ENCODE measurements at places on chromosomes 3 and 15.

DNA sequence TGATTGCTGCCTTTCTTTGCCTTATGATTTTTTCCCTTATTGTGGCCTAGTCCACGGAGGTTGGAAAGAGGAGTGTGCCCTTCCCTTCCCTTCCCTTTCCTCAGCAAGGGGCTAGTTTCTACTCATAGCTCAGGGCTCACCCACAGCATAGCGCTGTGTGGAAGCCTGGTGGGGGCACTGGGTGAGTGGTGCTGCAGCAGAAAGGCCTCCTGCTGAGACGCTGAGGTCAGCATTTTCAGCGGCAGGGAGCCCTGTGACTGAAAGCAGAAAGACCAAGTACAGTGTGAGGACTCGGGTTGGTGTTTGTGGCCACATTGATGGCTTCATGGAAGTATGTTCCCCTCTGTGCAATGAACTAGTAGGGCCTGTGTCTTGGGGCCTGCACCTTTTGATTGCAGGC, 21.9 kb downstream of the CACNA1D start:
- DNase-seq, result no peak

GRCh38 chr15:88491158-88491557, 23.6 kb downstream of the MRPS11 start:
- no peak for DNase-seq

DNA sequence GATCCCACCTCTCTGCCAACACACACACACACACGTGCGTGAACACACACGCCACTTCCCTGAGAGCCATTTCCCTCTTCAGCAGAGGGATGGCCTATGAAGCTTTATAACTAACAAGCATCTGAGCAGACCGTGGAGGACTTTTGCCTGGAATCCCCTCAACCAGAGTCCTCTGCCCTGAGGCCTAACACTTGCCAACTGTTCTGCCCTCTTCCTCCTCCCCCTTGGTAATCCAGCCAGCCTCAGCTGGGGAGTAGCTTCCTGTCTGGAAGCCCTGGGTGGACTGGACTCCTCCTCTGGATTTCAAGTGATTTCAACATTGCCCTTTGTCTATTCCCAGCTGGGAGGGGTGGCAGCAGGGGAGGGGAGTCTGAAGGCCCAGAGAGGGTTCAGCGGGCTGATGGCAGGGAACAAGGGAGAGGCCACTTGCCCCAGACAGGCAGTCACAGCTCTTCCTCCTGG, 68.4 kb upstream of the HACD2 start:
- no peak for DNase-seq

- no peak for DNase-seq
These were observed 314.8 kb upstream of the CTDSPL start for GRCh38 chr3:37546876-37547275.

DNA sequence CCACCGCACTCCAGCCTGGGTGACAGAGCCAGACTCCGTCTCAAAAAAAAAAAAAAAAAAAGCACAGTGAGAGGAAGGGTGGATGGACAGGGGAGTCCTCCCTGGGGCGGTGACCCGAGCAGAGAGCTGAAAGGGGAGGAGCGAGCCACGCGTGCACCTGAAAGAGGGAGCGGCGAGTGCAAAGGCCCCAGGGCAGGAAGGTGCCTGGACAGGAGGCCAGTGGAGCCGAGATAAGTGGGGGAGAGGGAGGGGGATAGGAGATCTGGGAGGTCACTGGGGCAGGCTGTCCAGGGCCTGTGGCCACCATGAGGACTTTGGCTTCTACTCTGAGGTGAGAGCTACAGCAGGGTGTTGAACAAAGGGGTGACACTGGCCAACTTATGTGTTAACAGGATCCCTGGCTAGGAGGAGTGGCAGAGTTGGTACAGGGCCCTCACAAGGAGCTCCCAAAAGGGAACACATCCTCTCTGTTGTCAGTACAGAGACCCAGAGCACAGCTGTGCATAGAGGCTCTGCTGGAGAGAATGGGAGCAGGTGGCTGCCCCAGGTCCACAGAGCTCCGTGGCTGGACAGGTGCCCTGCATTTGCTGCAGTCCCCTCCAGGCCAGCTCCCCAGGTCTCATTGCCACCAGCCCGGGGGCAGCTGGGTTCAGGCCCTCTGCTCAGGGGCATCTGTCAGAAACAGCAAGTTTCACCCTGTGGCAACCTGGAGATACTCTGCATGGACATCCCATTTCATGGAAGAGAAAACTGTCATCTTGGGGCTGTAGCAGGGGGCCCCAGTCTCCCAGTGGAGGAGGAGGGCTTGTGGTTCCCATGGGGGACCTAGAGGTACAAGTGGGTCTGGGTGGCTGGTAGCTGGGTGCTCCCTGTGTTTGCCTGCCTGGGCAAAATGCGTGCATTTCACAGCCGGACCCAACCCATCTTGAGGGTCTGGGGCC, 28.5 kb downstream of the FBLN2 start:
- DNase-seq, result no peak

GRCh38 chr3:178367817-178368617, 168.2 kb upstream of the KCNMB2 start:
- DNase-seq, result no peak

DNA sequence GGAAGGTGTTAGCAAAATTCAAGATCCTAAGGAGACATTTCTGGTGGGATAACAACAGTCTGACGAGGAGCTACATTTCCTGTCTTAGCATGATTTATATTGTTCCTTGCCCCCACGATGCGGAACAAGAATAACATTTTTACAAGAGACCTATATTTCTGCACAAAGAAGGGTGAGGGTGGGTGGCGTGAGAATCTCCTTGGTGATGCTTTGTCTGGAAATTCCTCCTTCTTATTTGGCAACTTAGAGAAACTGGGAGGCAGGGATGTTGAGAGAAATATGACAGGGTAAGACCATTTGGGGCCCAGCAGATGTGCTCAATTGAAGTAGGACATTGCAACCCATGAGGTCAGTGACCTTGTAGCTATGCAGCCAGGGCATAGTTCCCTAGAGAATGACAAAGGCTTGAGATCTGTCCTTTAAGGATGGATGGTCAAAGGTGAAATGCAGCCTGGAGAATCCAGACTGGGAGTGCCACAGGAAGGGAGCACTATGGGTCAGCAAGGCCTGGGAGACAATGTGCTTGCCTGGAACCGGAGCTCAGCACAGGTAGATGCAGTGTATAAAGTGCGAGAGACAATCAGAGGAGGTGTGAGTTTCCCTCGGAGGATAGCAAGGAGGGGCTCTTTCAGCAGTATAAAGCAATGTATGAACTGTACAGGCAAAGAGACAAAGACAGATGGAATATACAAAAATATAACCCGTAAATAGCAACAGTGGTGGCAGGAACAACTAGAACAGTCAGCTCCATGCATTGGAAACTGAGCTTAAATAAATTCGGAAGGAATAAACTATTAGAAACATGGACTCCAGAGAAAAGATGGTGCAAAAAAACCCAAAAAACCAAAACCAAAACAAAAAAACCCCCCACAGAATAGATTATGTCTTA, 317.6 kb upstream of the TBL1XR1 start:
- DNase-seq, result no peak

- no peak for DNase-seq
These were observed 30.5 kb downstream of the LOXL1 start for GRCh38 chr15:73956743-73957135.

- no peak for DNase-seq
These were observed 49.8 kb downstream of the POMGNT2 start for GRCh38 chr3:43055806-43056770.

DNA sequence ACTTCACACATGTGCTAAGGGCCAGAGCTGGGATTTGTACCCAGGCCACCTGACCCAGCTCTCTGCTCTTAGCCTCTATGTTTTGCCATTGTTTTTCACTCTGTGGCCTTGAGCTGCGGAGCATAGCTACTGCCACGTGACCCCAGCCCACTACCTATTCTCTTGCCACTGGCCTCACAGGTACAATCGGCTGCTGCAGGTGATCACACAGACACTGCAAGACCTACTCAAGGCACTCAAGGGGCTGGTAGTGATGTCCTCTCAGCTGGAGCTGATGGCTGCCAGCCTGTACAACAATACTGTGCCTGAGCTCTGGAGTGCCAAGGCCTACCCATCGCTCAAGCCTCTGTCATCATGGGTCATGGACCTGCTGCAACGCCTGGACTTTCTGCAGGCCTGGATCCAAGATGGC, 46.2 kb downstream of the SEMA3G start:
- no peak for DNase-seq

DNA sequence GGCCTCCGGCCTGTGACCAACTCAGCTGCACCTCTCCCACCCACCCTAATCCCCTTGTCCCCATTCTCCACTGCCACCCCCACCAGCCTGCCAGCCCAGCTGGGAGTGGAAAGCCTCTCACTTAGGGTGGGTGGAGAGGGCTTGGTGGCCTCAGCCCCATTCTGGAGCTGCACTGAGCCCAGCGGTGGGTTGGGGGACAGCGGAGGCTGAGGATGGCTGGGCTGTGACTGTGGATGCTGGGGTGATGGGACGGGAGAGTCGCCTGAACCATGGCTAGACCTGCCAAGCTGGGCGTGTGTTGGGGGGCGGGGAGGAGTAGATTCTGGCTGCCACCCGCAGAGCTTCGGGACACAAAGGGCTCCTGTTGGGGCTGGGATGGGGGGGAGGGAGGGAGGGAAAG, 1.8 kb downstream of the CLCN2 start:
- no peak for DNase-seq

GRCh38 chr15:40054855-40055575, 16.0 kb upstream of the SRP14 start:
- no peak for DNase-seq

DNA sequence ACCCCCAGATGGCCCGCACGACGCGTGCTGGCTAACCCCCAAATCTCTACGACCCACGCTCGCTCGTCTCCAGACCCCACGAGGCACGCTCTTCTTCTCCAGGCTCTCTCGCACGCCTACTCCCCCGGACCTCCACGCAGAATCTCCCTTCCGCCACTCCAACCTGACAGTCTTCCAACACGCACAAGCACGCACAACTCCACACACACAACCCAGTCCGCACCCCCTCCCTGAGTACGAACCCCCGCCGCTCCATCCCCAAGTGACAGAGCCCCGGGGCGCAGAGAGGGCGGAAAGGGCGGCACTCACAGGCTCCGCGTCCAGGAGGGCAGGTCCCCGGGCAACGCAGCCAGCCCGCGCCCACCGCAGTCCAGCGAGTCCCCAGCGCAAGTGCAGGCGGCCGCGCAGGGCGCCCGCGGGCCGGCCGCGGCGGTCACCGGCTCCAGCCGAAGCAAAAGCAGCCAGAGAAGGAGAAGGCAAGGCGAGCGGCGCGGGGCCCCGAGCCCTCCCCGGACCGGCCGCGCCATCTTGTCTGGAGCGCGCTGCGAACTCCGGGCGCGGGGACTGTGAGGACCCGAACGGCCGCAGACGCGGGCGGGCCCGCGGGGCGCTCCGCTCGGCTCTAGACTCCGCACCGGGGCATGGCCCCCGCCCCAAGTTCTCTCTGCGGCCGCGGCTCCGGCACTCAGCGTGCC, 794 bp downstream of the LRIG1 start:
- DNase-seq, result peak; percentile 20

- DNase-seq, result no peak
These were observed 36.9 kb upstream of the MEIS2 start for GRCh38 chr15:37137221-37137620.

- no peak for DNase-seq
These were observed 732.9 kb downstream of the VGLL3 start for GRCh38 chr3:86257955-86258641.

DNA sequence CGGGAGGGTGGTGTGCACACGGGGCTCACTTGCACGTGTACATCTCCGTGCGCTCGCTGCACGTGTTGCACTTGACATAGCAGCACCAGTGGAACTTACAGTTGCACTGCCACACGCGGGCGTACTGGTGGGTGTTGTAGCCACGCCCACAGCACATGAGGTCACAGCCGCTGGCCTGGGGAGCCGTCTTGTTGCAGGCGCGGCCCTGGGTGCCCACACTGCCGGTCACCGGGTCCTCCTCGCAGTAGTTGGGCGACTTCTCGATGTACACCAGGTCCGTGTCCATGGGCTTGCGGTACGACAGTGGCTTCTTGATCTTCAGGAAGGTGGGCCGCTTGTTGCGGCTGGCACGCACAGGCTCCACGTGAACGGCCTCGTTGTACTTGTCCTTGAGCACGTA, 61.0 kb downstream of the WNT7A start:
- DNase-seq, result no peak

DNA sequence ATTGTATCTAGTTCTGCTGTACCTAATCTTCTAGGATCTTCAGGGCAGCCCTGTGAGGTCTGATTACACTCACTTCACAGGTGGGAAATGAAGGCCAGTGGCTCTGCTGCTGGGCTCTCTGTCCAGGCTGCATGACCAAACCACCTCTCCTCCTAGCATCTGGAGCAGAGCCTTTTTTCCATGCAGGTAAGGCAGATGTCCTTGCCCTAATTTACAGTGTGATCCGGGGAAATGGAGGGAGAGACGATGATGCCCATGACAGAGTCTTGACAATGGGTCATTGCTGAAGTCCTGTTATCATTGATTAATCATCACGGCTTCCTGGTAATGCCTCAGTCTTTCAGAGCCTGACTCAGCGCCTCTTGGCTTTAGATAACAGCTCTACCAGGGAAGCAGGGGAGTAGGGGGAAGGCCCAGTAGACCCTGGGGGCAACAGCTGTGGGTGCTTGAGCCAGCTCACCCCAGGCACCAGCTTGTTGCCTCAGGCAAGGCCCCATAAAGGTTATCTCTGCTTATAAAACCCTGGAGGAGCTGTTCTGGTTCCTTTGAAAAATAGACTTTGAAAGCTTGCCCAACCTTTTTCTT, 153.4 kb downstream of the GABRG3 start:
- no peak for DNase-seq

GRCh38 chr3:163315786-163316185, 1762.5 kb downstream of the SI start:
- no peak for DNase-seq

GRCh38 chr3:80696280-80696679, 928.5 kb upstream of the ROBO1 start:
- DNase-seq, result no peak

GRCh38 chr3:171811913-171812335, 1.6 kb upstream of the PLD1 start:
- no peak for DNase-seq

GRCh38 chr15:62773369-62774165, 269.0 kb upstream of the TPM1 start:
- no peak for DNase-seq

- no peak for DNase-seq
These were observed 773.1 kb upstream of the NR2F2 start for GRCh38 chr15:95557226-95558046.

- no peak for DNase-seq
These were observed 55.3 kb downstream of the ADAMTSL3 start for GRCh38 chr15:83709241-83709640.

- no peak for DNase-seq
These were observed 37.1 kb downstream of the QTRT2 start for GRCh38 chr3:114093596-114093995.

- DNase-seq, result no peak
These were observed 24.7 kb downstream of the PCOLCE2 start for GRCh38 chr3:142863930-142864920.
